ENCODE measurements at places on chromosomes 16 and 17.

GRCh38 chr17:4304417-4305027 is 40.7 kb upstream of the ANKFY1 start:
- ATAC-seq, result peak; percentile 67

GRCh38 chr16:66421891-66422290 is 5.2 kb upstream of the BEAN1 start:
- ATAC-seq, result no peak

- ATAC-seq, result no peak
These were observed 58.1 kb upstream of the CRISPLD2 start for GRCh38 chr16:84761448-84762368.

DNA sequence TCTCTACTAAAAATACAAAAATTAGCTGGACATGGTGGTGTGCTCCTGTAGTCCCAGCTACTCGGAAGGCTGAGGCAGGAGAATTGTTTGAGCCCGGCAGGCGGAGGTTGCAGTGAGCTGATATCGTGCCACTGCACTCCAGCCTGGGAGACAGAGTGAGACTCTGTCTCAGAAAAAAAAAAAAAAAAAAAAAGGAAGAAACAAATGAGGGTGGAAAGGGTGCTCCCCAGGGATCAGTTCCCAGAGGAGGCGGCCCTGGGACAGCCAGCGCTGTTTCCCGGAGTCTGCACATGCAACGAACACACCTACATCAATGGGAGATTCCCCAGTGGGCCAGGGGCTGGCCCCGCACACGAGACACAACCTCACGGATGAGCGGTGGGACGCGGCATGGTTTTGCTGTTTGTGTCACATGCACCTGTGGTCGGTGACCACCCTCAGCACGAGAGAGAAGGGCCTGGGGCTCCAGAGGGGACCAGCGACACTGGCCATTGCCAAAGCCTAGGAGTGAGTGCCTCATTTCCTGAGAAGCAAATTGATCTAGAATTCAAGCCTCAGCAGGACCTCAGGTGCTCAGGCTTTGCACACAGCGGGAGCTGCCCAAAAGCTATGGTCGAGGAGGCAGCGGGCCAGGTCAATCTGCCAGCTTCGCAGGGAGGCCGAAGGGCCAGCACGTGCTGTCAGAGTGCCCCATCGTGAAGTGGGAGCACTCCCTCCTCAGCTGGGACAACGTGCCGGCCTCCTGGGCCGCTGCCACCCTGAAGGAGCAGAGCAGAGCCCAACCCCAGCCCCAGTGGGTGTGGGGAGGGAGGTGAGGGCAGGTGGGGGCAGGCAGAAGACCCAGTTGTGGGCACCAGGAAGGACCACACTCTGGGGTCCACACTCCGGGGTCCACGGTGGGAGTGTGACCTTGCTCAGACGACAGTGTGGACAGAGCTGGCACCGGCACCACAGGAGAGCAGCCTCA is 13.8 kb upstream of the WDR45B start:
- no peak for ATAC-seq

GRCh38 chr16:81481207-81481821 is 36.7 kb downstream of the CMIP start:
- ATAC-seq, result peak; percentile 96

DNA sequence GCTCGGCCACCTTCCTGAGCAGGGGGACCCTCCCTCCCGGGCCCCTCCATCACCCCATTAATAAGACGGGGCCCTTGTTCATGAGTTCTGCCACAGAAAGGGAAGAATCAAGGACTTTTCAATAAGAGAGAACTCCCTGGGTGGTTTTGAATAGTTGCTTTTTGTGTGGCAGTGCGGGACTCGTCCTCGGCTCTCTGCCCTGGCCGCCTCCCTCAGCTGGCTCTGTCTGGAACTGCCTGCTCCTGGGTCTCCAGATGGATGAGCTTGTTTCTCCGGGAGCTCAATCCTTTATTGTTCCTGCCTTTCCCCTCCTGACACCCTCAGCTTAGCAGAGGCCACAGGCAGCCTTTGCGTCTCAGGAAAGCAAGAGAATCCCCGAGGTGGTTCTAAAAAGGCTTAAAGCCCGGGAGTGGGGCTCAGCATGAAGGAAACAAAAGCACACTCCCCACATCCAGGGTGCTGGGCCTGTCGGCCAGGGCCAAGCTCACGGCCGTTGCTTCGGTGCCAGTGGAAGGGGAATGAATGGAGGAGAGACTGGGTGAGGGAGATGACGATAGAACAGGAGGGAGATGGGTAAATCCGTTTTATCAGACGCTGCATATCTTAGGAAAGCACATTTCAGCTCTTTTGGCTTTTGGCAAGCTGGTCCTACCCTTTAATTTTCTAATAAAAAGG is 60.2 kb downstream of the RAI1 start:
- ATAC-seq, result no peak

DNA sequence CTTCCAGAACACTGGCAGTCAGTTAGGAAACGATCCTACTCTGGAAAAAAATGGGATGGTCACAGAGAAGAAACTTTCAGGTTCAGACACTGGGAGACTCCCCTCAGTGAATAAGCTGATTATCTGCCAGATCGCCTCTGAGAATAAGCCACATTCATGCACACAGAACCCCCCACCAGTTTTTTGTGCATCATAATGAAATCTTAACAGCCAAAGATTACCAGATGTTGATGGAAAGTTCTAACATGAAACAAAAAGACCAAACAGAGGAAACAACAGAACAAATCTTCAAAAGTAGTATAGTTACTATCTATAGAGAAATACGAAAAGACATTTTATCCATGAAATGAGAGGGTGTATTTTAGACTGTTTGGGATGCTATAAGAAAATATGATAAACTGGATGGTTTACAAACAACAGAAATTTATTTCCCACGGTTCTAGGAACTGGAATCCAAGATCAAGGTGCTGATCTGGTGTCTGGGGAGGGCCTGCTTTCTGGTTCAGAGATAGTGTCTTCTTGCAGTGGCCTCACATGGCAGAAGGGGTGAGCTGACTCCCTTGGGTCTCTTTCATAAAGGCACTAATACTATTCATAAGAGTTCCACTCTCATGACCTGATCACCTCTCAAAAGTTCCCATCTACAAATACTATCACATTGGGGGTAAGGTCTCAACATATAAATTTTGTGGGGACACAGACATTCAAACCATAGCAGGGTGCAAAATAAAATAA is 8.0 kb upstream of the AMZ2 start:
- ATAC-seq, result no peak

DNA sequence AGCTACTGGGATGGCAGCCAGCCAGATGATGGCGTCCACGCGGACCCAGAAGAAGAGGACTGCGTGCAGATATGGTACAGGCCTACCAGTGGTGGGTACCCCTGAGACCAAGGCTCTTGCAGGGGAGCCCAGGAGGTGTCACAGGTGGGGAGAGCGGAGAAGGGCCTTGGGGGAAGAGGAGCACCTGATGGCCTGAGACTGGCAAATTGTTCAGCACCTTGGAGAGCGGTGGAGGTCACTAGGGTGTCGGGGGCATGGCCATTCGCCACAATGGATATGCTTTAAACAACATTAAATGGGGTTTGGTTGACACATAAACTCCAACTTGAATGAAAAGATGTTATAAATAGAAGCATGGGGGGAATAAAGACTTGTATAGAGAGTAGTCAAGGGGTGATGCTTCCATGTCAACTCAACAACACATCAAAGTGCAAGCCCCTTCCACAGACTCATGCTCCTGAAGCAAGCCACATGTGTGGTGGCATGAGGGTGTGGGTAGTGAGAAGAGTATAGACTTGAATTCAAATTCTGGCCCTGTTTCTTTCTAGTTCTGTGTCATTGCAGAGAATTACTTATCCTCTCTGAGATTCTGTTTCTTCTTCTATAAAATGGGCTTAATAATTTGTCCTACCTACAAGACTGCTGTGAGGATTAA is 22.2 kb downstream of the CLEC19A start:
- ATAC-seq, result no peak

GRCh38 chr16:69314534-69314933 is 3.4 kb downstream of the VPS4A start:
- no peak for ATAC-seq

DNA sequence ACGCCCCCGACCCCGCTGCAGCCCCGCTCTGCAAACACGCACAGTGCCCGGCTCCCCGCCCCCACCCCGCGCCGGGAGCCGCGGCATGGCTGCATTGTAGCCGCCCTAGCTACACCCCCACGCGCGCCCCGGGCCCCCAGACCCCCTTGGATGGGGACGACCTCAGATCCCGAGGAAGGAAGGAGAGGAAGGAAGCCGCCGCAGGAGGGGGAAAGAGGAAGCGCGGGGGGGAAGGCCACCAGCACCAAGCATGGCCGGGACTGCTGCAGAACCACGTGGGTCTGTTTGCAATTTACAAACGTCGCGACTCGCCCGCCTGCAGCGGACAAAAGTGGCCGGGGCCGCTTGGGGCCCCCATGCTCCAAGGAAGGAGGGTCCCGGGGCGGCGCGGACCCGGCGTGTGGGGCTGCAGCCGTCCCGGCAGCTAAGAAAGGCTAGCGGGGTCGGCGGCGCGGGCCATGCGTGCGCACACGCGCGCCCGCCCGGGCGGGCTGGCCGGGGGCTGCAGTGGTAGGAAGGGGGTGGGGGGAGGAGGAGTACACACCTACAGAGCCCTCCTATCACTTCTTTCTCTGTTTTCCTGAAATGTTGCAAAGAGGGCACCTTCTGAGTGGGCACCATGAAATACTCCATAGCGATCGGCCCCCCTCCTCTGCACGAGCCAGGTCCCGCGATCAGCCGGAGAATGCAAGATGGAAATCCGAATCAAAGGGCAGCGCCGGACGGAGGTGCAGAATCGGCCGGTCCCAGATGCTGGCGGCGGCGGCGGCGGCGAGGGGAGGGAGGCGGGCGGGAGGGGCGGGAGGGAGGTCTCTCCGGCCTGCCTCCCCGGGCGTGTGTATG is 488 bp downstream of the TFAP4 start:
- peak; percentile 53 for ATAC-seq

- no peak for ATAC-seq
These were observed 67.0 kb downstream of the USP31 start for GRCh38 chr16:23082161-23082788.

DNA sequence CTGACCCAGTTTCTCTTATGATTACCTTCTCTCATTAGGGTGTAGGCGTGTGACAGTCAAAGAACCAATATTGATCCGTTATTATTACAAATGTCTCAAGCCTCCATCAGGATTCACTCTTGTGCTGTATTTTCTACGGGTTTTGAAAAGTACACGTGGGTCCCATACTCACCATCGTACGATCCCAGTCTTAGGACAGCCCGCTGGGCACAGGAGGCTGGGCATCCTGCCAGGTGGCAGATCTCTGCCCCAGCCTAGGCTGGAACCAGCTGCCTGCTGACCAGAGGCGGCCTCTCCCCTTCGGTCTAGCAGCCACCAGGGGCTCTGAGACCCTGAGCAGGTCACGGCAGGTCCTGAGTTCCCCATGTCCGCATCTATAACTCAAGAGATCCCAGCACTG is 2.0 kb upstream of the METRNL start:
- no peak for ATAC-seq

DNA sequence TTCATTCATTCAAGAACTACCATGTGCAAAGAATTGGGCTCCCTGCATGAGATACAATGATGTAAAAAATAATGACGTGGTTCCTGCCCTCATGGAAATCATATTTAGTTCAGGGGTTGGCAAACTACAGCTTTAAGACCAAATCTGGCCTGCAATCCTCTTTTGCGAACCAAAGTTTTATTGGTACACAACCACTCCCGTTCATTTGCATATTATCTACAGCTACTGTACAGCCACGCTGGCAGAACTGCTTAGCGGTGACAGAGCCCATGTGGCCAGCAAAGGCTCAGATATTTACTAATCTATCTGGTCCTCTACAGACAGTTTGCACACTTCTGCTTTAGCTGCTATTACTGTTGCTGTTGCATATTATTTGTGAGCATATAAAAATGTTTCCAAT is 167.7 kb downstream of the XYLT1 start:
- no peak for ATAC-seq

- ATAC-seq, result no peak
These were observed 15.3 kb downstream of the TBCD start for GRCh38 chr17:82767041-82767754.

DNA sequence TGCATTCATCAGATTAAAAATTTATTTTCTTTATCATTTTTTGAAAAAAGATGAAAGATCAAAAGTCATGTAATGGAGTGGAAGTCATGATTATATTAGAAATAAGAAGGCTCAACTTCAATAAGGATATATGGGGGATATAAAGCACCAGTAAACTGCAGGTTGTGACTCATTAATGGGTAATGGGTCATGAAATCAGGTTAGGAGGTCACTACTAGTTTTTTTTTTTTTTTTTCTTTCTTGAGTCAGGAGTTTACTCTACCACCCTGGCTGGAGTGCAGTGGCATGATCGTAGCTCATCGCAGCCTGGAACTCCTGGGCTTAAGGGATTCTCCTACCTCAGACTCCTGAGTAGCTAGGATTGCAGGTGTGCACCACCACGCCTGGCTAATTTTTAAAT is 14.3 kb downstream of the EFCAB13 start:
- no peak for ATAC-seq

GRCh38 chr16:4082474-4083044 is 33.7 kb downstream of the ADCY9 start:
- ATAC-seq, result no peak
